ENCODE measurements at places on chromosomes 1 and 21. TPM values are rescaled to one million over a fixed set of nuclear protein-coding genes. Genes with fewer than 3 reads are reported as not detected.

DNA sequence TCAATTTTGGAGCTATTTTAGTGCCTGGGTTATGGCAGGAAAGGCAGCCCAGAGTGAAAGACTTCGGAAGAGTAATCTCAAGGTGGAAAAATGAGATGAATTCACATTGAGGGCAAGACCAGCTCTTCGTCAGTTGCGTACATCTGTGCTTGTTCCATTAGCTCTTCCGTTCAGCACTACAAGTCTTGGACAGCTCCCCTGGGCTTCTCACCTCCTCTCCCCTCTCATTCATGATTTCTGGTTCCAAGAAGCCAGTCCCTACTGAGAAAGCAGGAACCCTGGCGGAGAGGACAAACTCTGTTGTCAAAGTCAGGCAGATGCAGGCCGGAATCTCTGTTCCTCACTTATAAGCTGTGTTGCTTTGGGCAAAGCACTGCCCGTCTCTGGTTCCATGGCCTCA is 76.5 kb downstream of the ACTL8 start:
- peak; percentile 16 for DNase-seq

GRCh38 chr1:84476225-84476624 is 2.8 kb upstream of the RPF1 start:
- no peak for DNase-seq

Gene HAO2
- total RNA-seq: not detected

GRCh38 chr1:151356696-151357095 is 9.6 kb upstream of the RFX5 start:
- DNase-seq: no peak

- no peak for DNase-seq
Measured at GRCh38 chr1:110893908-110894490, 21.1 kb downstream of the CD53 start.

GRCh38 chr1:172955161-172955815 is 95.5 kb downstream of the TNFSF18 start:
- DNase-seq: no peak

GRCh38 chr21:40696246-40696645 is 150.7 kb downstream of the DSCAM start:
- DNase-seq: no peak

DNA sequence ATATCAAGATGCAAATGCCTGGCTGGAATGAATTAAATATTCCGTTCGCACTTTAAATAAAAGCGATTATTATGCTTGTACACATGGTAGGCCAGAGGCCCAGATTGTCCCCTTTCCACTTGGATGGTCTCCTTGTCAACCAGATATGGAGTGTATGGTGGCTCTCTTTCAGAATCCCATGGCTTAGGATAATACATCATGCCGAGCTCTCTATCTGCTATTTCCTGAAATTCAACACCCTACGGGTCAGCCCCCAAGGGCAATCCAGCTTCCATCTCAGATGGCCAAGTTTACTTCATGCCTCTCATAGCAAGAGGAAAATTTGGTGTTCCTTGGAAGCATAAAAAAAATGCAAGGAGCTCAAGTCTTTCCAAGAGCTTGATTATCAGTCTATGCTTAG is 25.4 kb upstream of the FMO1 start:
- no peak for DNase-seq

Gene SPATA1
- total RNA-seq: not detected

Gene FTCD
- not detected for total RNA-seq

GRCh38 chr1:70140343-70140742 is 65.0 kb downstream of the LRRC40 start:
- DNase-seq: no peak

- no peak for DNase-seq
Measured at GRCh38 chr1:169186106-169186505, 79.6 kb downstream of the ATP1B1 start.

GRCh38 chr1:23129846-23130245 is 38.8 kb downstream of the LUZP1 start:
- peak; percentile 35 for DNase-seq

Gene IVL
- not detected for total RNA-seq

GRCh38 chr21:33217138-33217520 is 12.6 kb upstream of the IFNAR2 start:
- DNase-seq: no peak

Gene TNNT2
- total RNA-seq: not detected

Gene TSPAN1
- not detected for total RNA-seq

Gene AMY2B
- not detected for total RNA-seq

Gene ASPM
- total RNA-seq: 36.6 TPM

DNA sequence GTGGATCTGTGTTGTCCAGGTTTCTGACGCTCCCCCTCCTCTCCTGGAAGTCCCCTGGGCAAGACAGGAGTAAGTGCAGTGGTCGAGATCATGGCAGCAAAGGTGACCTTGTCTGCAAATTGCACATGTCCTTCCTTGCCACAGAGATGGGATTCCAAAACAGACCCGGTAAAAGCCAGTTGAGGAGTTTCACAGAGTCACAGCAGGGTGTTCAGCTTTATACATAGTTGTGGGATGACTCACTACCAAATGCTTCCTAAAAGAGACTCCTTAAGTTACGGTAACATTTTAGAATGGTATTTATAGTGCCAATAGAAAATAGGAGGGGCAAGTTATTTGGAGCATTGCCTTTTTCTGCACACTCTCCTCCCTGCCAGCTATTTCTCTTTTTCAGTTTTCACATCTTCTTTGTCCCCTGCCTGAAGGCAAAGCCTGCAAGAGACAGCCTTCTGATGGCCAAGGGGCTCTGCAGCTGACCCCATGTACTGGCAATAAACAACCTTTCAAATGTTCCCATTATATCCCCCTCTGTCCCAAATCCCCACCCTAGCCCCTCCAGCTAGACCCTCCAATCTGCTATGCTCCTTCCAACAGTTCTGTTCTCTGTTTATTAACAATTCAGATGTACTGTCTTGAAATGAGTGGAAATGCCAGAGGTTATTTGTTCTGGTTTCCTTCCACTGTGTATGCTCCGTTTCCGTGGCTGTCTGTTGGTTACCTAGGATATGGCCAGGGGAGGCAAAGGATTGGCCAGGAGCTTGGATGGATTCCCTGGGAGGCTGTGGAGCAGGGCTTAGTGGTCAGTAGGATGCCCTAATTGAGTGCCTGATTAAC is 115.0 kb downstream of the TGFB2 start:
- peak; percentile 68 for DNase-seq

- no peak for DNase-seq
Measured at GRCh38 chr1:26016258-26016952, 5.2 kb upstream of the EXTL1 start.

DNA sequence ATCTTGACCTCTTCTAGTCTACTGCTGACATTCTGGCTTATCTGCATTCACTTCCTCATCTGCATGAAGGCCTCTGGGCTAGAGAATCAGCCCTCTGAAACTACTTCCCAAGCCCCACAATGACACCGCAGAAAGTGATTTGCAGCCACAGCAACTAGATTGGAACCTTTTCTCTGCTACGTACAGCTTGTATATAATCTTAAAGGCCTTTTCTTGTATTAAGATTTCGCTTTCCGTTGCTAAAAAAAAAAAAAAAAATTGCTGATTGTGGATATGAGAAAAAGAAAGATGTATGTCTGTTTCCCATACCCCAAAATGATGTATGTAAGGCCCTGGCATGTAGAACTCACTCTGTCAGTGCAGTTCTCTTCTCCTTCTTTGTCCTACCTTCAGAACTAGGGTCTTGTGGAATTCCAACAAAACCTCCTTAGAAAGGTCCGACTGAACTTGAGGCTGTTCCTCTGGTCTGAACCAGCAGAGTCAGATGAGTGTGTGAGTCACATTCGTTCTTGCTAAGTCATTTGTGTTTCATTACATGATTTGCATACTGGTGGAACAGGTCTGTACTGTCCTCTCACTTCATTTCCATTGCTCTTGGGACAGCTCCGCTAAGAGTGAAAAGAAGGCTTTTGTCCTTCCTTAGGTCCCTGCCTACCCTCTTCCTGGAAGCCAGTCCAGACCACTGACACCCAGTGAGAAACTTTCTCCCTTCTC is 62.7 kb downstream of the PLPP3 start:
- no peak for DNase-seq

- peak; percentile 18 for DNase-seq
Measured at GRCh38 chr1:240499012-240499411, 112.9 kb downstream of the GREM2 start.

GRCh38 chr1:84753516-84754385 is 63.5 kb upstream of the SSX2IP start:
- peak; percentile 68 for DNase-seq

GRCh38 chr1:157597959-157598667 is at the start of gene FCRL4:
FCRL4 (minus strand) TSS chr1:157598085; CDS start chr1:157597944, 141 bp downstream.
- no peak for DNase-seq

DNA sequence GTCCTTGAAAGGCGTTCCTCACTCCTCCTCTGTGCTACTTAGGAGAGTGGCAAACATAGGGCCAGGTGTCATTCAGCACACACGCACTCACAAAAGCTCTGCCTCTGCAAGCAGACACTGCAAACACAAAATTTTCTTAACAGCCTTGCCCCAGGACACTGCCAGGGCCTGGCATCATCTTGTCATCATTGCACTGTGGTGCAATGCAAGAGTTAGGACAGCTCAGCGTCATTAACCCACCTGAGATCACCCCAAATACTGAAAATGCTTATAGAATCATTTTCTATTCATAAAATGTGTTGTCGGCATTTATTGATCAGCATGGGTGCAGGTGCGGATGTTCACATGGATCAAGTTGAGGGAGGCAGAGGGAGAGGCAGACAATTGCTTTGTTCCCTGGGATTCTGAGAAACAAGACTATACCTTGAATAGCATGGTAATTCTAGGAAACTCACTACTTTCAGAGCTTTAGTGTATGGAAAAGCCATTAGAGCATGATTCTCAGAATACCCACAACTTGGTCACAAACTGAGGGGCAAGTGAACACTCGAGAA is 3.0 kb downstream of the ADAM30 start:
- DNase-seq: no peak

DNA sequence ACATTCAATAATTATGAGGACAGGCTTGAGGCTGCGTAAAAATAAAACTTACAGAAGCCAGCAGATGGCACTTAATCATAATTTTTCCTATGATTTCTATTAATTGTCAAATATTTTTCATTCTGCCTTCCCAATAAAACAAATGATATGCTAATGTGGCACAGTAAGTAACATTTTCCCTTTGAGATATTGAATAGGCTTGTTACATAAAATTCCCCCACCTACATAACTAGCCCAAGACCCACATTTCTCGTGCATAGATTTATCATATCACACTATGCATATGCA is 55.4 kb upstream of the PTGFRN start:
- no peak for DNase-seq

Data from MG63 (cell line).